ENCODE measurements at places on chromosomes 2 and 18.

DNA sequence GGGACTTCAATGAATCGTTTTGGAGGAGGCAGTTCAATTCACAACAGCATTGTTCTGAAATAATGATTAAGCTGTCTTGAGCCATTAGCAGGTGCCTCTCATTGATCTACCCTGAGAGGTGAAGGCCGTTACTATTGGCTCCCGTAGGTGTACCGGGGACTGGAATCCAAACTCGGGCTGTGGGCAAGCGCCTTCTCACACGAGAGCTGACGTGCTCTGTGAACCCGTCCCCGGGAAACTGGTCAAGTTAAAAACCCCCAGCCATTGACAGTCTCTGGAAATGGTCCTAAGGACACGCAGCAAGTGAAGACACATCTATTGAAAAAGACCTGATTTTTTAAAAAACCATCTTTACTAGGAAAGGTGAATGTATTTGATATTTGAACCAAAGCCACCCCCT, 8.1 kb upstream of the NFATC1 start:
- DNase-seq = peak; percentile 7

GRCh38 chr2:71935262-71935848, 212.3 kb downstream of the CYP26B1 start:
- no peak for DNase-seq

- no peak for DNase-seq
Measured at GRCh38 chr18:43054815-43055519, 60.5 kb downstream of the RIT2 start.

DNA sequence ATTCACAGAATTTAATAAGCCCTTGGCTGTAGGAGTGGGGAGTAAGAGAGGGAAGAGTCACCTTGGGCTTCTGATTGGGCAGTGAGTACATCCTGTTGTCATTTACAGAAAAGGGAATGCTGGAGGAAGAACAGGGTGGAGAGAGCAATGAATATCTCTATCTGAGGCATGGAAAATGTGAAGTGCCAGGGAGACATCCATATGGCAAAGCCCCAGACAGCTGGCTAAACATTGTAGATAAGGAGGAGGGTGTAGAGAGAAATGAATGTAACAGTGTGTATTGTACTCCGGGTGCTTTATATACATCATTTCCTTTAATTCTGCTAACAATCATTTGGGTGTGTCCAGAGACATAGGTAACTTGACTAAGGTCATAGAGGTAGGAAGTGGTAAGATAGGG, 103.5 kb downstream of the UPP2 start:
- DNase-seq = no peak

GRCh38 chr18:13392029-13392750, 173.6 kb downstream of the LDLRAD4 start:
- no peak for DNase-seq

DNA sequence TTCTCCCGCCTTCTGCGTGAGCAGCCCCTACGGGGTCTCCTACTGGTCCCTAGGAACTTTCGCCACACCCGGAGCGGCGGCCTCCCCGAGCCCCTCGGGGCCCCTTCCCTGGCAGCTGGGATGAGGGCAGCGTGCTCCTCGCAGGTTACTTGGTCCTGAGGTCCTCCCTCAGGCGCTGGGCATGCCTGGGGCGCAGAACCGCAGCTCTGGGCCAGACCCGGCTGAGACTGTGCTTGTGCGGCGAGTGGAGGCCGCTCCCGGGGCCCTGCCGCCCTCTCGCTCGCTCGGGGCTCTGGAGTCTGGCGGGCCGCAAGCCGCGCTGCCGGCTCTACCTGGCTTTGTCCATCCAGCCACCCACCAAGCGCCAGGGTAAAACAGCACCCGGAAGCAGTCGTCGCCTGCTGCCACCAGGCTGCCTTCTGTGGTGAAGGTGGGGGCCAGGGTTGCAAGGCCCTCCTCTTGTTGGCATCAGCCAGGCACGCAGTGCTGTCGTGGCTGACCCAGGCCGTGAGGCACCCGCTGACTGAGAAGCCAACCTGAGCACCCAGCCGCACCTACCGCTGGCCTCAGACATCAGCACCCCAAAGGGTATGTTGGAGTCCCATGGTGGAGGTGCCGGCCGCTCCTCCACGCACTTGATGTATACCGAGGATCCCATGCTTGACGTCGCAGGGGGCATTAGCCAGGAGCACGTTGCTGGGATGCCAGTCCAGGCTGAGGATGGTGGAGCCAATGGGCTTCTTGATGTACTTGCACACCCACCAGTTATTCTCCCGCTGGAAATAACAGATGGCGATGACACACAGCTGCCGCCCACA, 46.1 kb upstream of the PTH2R start:
- DNase-seq = no peak

DNA sequence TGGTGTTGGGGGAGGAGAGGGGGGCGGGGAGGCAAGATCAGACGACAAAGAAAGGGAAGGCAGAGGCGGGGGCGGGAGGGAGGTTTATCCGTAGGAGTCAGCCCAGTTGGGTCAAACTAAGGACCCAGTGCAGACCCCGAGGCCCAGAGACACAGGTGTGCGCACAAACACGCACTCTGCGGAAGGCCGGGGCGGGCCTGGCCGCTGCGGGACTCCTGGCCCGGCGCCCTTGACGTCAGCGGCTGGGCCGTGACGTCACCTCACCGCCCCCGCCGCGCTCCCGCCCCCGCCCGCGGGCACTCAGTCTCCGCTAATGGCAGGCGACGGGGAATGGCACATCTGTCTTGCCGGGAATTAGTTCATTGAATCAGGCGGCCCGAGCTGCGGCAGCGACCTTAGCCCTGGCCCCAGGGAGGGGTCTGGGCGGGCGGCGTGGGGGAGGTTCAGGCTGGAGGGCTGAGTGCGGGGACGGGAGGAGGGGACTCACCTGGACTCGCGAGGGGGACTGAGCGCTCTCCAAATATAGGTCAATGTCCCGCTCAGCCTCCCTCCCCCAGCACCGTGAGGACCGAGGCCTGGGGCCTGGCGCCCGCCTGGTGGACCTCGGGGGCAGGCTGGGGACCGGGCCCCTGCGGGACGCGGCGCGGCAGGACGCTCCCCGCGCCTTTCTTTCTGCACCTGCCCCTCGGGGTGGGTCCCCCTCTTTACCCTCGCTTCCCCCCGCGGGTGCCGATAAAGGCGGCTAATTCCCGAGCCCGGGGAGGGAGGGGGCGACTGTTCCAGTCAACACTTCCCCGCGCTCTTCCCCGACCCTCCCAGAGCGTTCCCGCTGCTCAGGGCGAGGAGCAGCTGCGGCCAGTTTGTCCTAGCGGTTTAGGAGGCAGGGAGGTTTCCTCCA, 15.5 kb upstream of the ECEL1 start:
- DNase-seq = peak; percentile 30

DNA sequence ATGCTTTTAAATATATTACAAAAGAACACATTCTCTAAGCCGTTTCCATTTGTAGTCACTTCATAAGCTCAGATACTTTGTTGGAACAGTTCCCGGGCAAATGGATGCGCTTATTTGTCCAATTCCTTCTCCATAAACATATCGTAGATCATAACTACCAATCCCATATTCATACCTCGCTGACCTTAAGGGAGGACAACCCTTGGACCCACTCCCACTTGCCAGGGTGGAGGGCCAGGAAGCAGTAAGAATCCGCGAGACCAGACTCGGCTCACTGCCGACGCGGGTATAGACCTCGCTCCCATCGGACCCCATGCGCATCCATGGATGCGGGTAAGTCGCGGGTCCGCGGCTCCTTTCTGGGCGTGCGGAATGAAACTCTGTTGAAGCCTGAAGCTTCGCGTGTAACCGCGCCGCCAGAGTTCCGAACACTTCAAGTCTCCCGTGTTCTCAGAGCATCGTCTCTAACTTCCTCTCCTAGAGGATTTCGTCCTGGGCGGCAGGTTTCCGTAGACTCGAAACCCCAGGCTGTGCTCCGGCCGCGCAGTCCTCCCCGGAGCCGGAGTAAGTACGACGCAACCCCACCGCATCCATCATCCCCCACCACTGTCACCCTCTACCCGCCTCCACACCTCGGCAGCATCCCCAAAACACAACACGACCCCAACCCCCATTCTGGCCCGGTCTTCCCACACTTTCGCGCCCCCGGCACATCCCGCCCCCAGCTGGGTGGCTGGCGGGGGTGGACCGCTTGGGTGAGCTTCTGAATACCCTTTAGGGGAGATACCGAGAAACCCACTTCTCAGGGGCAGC, 1.1 kb downstream of the DSC3 start:
- no peak for DNase-seq

DNA sequence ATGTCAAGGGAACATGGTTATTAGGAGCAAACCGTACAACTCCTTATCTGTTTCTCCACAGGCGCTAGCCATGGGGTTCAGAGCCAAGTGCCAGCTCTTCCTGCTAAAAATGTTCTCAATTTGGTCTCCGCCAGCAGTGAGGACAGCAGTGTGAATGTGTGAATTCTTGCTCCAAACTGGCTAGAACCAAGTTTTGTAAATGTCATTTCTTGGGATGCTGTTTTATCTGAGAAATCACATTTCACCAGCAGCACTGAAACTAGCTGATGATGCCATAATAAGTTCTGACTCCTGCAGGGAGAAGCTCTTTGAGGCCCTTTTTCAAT, 140.6 kb upstream of the LGALSL start:
- no peak for DNase-seq

DNA sequence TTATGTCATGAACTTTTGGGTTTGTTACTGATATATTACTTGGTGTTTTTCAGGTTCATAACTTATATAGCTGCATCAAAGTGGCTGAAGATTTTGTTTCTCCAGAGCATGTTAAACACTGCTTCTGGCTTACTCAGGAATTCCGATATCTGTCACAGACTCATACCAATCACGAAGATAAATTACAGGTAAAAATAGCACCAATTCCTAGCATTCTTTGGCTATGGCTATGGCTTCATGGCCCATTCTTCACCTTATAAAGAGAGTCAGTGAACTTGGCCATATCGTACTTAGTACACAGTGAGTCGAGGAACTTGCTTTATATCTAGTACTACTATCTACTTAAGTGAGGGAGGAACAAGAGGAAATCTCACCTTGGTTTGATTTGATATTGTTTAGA, 49.9 kb downstream of the KDM3A start:
- DNase-seq = no peak

DNA sequence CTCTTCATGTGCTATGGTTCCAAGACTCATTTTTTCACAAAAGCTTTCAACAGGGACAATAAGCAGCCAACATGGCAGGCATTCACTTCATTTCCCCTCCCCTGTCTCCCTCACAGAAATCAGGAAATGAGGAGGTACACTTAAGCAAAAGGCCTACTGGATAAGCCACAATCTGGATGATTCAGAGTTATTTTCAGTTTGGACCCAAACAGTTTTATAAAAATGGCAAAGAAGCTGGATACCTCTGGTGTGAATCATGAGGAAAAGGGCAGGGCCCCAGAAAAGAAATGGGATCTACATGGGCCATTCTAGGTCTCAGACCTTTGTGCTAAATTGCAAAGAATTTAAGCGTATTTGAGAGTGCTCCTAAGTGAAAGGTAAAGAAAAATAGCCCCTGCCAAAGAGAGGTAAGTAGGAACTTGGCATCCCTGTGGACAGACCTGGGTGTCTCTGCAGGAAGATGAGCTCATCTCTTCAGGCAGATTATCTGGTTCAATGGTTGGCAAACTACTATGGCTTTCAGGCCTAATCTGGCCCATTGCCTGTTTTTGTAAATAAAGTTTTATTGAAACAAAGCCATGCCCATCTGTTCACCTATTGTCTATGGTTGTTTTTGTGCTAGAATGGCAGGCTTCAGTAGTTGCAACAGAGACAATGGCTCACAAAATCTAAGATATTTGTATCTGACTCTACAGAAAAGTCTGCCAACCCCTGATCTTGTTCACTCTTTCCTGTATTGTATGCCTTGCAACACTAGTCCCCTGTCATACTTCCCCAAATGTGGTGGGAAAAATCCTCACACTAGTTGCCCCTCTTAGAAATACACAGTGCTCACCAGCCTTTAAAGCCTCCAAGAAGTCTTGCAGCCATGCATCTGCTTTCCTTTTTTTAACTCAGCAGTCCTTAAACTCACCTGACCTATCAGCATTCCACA, 315.0 kb downstream of the ALK start:
- DNase-seq = no peak

GRCh38 chr2:231680992-231681852, 27.1 kb upstream of the PTMA start:
- DNase-seq = no peak

- DNase-seq = no peak
Measured at GRCh38 chr18:50863840-50864375, 15.0 kb upstream of the ME2 start.

- no peak for DNase-seq
Measured at GRCh38 chr2:29475499-29475898, 360.3 kb downstream of the CLIP4 start.

- no peak for DNase-seq
Measured at GRCh38 chr2:223538920-223539440, 63.2 kb downstream of the SCG2 start.

DNA sequence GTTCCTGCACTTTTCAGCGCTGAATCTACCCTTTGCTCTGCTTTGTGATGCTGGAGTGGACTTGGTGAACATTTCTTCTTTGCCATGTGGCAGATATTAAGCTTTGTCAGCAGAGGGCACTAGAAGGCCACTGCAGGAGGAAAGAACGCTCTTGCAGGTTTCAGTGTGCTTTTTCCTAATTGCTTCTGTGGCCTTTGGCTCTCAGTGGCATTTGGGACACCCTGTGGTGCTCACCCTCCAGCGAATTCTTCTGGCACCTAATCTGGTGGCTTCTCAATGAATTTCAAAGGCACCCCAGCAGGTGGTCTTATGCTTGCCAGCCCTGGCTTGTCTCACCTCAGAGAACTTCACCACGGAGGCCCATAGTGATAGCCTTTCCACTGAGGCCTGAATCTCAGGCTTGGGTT, 146.7 kb downstream of the MYO3B start:
- no peak for DNase-seq

GRCh38 chr18:2256577-2256976, 314.7 kb downstream of the METTL4 start:
- no peak for DNase-seq

GRCh38 chr2:240300840-240301239, 134.6 kb upstream of the GPC1 start:
- DNase-seq = no peak

GRCh38 chr2:96618596-96619283, 19.4 kb downstream of the KANSL3 start:
- DNase-seq = no peak

DNA sequence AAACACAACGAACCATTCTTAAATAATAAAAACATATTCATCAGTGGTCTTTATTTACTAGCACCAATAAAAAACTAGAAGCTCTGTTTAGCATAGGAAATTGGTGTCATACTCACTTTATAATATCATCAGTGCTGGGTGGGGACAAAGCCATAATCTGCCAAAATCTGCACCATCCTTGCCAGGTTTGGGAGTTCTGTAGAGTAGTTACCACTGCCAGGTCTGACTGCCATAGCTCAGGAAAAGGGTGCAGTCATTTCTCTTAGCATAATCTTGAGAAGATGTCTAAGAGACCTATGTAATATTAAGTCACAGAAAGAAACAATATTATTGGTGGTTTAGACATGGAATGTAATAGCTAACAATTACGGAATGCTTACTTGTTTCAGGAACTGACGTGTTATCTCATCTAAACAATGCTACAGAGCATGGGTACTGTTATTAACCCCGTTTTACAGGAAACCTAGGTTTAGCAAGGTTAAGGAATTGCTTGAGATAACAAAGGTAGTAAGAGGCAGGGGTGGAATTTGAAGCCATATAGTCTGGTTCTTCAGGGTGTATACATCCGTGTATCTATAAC, 1.6 kb upstream of the MARCHF7 start:
- DNase-seq = no peak

GRCh38 chr18:26515643-26516487, 32.5 kb downstream of the KCTD1 start:
- DNase-seq = no peak

GRCh38 chr18:23487738-23488570, 15.4 kb upstream of the RMC1 start:
- DNase-seq = peak; percentile 68

- no peak for DNase-seq
Measured at GRCh38 chr2:96091711-96092572, 24.4 kb downstream of the ADRA2B start.
